ENCODE measurements at places on chromosomes 7 and 10. TPM values are rescaled to one million over a fixed set of nuclear protein-coding genes. Genes with fewer than 3 reads are reported as not detected.

Gene PAOX
- total RNA-seq = 8.5 TPM

Gene LIPF
- total RNA-seq = not detected

Gene NKX2-3
- not detected for total RNA-seq

Gene STEAP1
- 56.8 TPM for total RNA-seq

Gene SPDYE8
- total RNA-seq = not detected

Gene ITIH5
- total RNA-seq = under 0.01 TPM

Gene SORBS1
- total RNA-seq = 0.44 TPM

Gene EVX1
- total RNA-seq = not detected
